ENCODE measurements at places on chromosomes 6 and 20. TPM values are rescaled to one million over a fixed set of nuclear protein-coding genes. Genes with fewer than 3 reads are reported as not detected.

DNA sequence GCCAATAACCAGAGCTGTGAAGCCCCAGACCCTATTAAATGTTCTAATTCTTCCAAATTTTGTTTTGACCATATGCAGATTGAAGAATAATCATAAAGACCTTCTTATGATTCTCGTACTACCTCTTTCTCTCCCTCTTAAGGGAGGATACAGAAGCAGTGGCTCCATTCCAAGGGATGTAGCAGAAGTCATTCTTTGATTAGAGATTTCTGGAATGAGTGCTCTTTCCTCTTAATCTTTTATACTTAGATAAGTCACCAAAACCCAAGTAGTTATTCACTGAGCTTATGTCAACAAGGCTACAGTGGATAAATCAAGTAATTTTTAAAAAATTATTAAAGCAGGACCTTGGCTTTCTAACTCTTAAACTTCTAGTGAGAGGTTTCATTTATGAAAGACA, 266.0 kb upstream of the STXBP5 start:
- no peak for DNase-seq

- DNase-seq = no peak
Measured at GRCh38 chr6:87941556-87942358, 105.9 kb upstream of the SPACA1 start.

DNA sequence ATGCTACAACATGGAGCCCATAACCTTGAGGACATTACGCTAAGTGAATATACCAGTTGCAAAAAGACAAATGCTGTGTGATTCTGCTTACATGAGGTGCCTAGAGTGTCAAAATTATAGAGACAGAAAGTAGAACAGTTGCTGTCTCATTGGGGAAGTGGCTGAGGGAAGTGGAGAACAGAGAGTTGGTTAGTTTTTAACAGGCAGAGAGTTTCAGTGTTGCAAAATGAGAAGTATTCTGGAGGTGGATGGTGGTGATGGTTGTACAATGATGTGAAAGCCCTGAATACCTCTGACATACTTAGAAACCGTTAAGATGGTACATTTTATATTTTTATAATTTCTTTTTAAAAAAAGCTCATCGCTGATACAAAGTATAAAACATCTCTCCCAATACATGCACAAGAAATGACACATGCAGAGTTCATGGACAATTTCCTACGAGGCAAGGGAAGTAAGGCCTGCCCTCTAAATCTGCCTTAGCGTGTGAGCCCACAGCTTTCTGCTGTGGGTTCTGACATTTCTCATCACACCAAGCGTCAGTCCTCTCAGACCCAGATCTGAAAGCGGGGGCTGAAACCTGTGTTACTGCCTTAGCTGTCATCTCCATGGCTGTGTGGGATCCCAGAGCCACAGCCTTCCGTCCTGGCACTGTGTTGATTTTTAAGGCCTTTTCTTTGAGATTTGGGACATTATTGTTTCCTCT, 126.0 kb downstream of the RNASET2 start:
- no peak for DNase-seq

DNA sequence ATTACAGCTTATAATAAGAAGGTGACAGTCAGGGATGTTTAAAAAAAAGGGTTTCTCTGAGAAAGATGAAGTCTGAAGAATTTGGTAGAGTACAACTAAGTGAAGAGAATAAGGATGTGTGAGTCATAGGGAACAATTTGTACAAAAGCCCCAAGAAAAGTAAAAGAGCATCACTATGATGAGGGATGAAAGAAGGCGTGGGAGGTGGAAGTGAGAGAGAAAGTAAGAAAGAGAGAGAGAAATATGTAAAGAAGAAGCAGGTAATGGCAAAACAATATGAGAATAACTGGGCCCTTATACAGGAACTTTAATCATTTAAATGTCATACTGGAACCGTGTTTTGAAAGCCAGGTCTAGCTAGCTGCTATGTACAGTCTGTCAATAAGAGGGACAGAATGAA, 179.4 kb downstream of the ASCC3 start:
- DNase-seq = no peak

DNA sequence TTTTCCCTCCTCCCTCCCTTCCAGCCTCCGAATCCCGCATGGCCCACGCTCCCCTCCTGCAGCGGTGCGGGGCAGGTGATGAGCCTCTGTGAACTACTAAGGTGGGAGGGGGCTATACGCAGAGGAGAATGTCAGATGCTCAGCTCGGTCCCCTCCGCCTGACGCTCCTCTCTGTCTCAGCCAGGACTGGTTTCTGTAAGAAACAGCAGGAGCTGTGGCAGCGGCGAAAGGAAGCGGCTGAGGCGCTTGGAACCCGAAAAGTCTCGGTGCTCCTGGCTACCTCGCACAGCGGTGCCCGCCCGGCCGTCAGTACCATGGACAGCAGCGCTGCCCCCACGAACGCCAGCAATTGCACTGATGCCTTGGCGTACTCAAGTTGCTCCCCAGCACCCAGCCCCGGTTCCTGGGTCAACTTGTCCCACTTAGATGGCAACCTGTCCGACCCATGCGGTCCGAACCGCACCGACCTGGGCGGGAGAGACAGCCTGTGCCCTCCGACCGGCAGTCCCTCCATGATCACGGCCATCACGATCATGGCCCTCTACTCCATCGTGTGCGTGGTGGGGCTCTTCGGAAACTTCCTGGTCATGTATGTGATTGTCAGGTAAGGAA, at the start of gene OPRM1:
Gene OPRM1, plus strand, starts transcription at position 10 of the 612 bp plus-strand sequence. Its CDS starts 305 bp downstream, at position 315.
- DNase-seq = no peak

DNA sequence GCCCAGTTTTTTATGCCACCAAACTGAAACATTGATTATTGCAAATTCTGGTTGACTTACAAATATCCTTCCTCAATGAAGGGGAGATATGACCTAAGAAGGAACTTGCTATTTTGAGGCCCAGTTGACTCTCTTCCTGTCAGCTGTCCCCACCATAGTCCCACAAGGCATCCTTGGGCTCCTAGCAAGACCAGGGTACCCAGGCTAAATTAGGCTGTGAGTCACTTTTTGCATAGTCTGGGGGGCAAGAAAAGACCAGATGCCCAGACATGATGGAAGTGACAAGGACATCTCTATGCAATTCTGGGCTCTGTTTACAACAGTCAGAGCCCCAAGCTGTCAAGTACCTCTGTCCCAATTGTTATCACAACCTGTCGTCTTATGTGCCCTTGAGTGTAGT, 31.8 kb upstream of the MAFB start:
- no peak for DNase-seq

GRCh38 chr6:166752928-166753721, 126.1 kb upstream of the RPS6KA2 start:
- no peak for DNase-seq

GRCh38 chr6:169787797-169788196, 36.4 kb downstream of the ERMARD start:
- DNase-seq = peak; percentile 77

- DNase-seq = no peak
Measured at GRCh38 chr20:35766843-35767242, 5.0 kb upstream of the PHF20 start.

DNA sequence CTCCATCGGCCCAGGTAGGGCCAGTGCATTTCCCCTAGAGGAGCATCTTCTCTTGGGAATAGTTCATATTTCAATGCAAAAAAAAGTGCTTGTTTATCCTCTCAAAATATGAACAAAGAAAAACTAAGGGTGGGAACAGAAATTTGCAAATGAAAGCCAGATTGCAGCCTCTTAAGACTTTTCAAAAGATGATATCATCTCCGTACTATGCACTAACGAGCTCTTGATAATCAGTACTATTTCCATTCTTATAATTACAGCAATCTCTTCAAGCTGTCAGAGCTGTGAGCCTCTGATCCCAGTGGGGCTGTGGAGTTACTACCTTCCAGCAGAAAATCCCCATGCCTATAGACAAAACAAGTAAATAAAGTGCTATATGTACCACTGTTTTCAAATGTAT, 77.1 kb downstream of the SOD2 start:
- DNase-seq = no peak

DNA sequence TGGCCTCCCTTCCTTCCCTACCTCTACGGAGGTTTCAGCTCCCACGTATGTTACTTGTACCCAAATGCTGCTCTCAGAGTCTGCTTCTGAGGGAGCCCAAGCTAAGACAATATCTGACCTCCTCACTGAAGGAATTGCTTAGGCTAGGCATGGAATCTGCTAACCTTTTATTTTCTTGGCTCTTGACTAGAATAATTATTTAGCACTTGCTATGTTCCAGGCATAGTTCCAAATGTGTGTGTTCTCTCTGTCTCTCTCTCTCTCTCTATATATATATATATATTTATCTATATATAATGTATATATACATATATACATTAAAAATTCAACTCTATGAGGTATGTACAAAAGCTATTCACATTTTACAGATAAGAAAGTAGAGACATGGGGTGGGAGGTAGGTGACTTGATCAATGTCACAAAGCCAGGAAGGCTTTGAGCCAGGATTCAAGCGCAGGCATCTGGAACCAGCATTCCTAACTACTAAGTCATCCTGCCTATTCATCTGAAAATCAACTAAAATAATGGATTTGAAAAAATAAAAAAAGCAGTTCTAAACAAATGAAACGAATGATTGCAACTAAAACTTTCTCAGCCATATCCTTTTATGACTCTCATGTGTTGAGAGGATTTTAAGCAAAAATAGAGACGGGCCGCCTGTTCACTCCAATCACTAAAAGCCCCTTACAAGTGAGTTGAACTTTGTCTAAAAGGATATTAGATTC, 189.7 kb upstream of the JAG1 start:
- DNase-seq = no peak

DNA sequence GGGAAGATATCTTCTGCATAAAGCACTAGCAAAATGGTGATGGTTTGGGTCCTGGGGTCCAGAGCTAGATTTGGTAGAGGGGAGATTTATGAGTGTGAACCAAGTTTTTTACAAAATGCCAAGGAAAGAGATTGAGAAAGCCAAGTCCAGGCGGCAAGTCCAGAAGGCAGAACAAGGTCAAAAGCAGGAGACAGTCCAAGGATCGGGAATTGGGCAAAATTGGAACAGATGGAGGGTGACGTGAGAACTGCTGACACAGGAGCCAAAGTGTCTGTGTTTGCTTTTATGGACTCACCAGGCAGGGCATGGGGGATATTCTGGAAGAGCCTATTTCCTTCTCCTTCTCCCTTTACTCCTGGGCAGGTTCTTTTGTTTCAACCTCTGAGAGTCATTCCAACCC, 4.1 kb downstream of the NHLRC1 start:
- DNase-seq = no peak

GRCh38 chr6:100258752-100259151, 206.0 kb downstream of the SIM1 start:
- DNase-seq = no peak

DNA sequence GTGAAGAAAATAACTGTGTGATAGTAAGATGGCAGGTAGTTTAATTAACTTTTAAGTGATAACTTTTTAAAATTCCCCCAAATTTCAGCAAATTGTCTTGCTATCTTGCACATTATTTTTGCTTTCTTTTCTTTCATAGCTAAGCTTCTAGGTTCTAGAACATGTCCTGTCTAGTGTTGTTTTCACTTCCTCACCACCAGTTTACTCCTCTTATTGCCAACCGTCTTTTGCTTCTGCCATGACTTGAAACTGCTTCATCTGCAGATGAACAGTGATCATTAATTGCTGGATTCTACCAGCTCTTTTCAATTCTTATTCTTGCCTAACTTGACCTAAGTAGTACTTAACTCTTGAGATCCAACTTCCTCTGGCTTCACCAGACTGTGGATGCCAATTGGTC, 137.8 kb downstream of the CENPW start:
- DNase-seq = no peak

- DNase-seq = no peak
Measured at GRCh38 chr6:128029826-128030225, 129.0 kb upstream of the THEMIS start.

GRCh38 chr6:123042401-123042800, 46.4 kb downstream of the CLVS2 start:
- no peak for DNase-seq

- no peak for DNase-seq
Measured at GRCh38 chr6:9511157-9511556, 903.7 kb downstream of the TFAP2A start.

- DNase-seq = no peak
Measured at GRCh38 chr6:5958921-5959320, 47.8 kb downstream of the NRN1 start.

DNA sequence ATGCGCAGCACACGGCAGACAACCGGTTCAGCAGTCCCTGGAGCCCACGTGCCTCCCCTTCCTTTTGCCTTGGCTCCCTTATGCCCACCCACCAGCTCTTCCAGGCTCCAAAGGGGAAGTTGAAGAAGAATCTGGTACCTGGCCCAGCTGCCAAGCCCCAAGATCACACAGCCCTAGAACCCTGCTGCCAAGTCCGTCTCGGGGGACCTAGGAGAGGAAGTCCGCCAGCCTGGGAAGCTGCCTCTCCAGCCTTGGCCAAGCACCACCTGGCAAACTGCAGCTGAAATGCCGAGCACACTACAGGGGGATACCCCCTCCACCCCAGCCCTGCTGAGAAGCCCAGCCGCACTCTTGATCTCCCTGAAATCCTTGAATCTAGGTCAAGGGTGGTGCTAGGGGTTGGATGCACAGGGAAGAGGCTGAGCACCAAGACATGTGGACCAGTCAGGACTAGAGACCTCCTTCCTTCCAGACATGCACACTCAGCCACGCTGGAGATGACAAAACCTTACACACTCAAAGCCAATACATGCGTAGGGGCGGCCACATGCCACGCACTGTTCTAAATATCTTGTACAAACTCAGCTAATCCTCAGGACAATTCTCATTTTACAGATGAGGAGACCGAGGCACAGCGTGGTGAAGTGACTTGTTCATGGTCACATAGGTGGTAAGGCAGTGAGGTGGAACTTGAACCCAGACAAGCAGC, 124.1 kb downstream of the PREX1 start:
- DNase-seq = no peak

- no peak for DNase-seq
Measured at GRCh38 chr6:3228046-3228671, 706 bp upstream of the TUBB2B start.

DNA sequence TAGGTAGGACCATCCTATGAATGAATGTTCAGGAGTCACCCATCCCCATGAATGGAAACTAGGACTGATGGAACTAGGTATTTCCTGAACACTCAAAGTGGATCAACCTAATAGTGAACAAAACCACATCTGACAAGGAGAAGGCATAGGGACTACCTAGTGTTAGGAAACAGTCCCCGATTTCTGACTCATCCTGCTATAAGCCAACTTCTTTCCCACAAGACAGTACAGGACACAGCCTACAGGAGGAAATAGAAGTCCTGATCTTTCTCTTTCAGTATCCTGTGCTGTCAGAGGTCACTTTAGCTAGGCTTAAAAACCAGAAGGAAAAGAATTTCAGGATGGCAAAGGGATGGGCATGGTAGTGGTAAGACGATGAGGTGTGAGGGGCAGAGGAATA, 19.5 kb upstream of the GMDS start:
- no peak for DNase-seq

GRCh38 chr6:107154131-107154800, 39.0 kb upstream of the BEND3 start:
- no peak for DNase-seq

- DNase-seq = no peak
Measured at GRCh38 chr20:62232194-62232593, 6.1 kb upstream of the OSBPL2 start.

- no peak for DNase-seq
Measured at GRCh38 chr20:41615676-41616075, 2.5 kb downstream of the CHD6 start.

- DNase-seq = no peak
Measured at GRCh38 chr20:38331814-38332213, 14.5 kb upstream of the LBP start.

Gene GPR63
- 2.5 TPM for total RNA-seq

Gene MTFR2
- total RNA-seq = 1.2 TPM

Gene CRISP1
- total RNA-seq = not detected

Gene ZKSCAN8
- 14.5 TPM for total RNA-seq

Gene OR2H2
- not detected for total RNA-seq

Gene PSMB9
- total RNA-seq = 19.6 TPM

Gene OTOR
- not detected for total RNA-seq

Gene PMEPA1
- 11.3 TPM for total RNA-seq

Gene C6orf132
- total RNA-seq = 78.6 TPM

Gene PSORS1C1
- 9.6 TPM for total RNA-seq

Gene BNIP5
- total RNA-seq = not detected
